ENCODE measurements at places on chromosomes 6 and 20. TPM values are rescaled to one million over a fixed set of nuclear protein-coding genes. Genes with fewer than 3 reads are reported as not detected.

Gene RTEL1
- total RNA-seq: 30.2 TPM

DNA sequence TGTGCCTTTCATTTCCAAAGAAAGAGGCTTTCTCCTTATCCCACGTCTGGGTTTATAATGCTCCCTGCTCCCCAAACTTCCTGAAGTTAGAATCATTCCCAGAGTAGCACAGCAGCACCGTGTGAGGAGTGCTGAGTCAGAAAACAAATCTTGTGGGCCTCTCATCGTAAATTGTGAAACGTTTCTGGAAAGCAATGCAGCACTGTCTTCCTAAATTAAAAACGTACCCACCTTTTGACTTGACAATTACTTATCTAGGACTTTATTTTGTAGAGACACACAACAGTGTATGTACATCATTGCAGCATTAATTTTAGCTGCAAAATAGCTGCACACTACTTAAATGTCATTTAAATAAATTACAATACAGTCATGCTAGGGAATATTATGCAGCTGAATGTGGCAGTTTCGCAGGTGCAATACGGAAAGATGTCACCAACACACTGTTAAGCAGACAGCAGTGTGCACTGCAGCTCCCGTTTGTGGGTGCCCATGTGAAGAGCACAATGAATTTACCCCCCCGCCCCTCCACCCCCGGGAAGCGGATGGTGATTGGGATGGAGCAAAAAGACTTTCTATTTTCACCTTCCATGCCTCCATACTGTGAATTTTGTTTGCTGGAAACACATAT is 30.8 kb downstream of the RRBP1 start:
- no peak for DNase-seq

Gene ISM1
- total RNA-seq: 0.95 TPM

Gene CST4
- 3.7 TPM for total RNA-seq

DNA sequence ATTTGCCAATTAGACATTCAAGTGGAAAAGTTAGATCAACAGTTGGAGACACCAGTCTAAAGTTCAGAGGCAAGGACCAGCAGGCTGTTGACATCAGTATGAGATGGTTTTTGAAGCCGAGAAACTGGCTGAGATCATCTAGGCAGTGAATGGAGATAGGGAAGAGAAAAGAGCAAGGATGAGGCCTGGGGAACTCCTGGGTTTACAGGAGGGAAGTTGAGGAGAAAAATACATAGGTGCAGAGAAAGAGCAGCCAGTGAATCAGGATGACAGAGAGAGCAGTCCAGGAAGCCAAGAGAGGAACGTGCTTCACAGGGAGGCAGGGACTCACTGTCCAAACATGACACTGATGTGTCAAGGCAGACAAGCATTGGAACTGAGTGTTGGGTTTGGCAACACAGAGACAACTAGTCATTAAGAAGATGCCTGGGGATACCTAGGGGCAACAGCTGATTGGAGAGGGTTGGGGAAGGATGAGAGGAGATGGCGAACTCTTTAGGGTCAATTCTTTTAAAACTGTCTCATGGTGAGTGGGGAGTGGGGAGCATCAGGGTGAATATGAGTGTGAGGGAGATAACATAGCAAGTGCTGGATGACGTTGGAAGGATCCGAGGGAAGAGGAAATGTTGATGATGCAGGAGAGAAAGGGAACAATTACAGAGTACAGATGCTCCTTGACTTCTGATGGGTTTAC is 13.2 kb upstream of the SALL4 start:
- no peak for DNase-seq

Gene PHACTR1
- 14.6 TPM for total RNA-seq

Gene COL10A1
- total RNA-seq: 0.09 TPM

DNA sequence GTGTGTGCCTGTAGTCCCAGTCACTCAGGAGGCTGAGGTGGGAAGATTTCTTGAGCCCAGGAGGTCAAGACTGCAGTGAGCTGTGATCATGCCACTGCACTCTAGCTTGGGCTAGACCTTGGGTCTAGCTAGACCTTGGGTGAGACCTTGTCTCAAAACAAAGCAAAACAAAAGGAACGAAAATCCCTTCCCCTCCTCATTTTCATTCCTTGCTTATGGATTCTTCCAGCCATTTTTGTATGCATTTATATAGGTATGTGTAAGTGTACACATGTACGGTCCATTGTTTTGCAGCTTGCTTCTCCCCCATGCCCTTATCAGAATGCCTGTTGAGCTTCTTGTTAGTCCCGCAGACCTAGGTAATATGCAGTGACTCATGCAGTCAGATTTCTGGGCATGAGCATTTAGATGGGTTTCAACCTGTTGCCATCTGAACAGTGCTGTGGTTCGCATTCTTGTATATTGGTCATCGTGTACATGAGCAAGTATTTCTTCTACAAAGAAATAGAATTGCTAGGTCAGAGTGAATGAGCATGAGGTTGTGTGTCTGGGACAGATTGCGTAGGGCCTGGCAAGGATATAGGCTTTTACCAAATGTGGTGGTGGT is 73.2 kb downstream of the ATRN start:
- DNase-seq: no peak

DNA sequence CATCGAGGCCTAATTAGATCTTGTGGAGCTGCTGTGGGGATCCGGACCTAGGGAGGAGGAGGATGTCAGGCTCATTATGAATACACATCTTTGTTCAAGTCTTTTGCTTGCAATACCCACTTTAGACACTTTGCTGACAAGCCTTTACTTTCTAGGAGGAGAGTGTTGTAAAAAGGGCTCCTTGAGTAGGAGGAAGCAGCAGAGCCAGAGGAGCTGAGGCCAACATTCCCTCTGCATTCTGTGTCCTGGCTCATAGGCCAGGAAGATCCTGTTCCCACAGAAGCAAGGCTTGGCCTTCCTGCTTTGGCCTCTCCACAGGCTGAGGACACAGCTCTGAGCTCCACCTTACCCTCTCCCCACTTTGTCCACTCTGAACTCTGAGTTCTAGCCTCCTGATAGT is 67.1 kb downstream of the TPD52L1 start:
- DNase-seq: no peak

Gene MANEA
- 14.6 TPM for total RNA-seq

- DNase-seq: no peak
Observed at GRCh38 chr6:79946272-79947190, 822 bp downstream of the ELOVL4 start.

Gene HLA-DPA1
- total RNA-seq: 185 TPM

DNA sequence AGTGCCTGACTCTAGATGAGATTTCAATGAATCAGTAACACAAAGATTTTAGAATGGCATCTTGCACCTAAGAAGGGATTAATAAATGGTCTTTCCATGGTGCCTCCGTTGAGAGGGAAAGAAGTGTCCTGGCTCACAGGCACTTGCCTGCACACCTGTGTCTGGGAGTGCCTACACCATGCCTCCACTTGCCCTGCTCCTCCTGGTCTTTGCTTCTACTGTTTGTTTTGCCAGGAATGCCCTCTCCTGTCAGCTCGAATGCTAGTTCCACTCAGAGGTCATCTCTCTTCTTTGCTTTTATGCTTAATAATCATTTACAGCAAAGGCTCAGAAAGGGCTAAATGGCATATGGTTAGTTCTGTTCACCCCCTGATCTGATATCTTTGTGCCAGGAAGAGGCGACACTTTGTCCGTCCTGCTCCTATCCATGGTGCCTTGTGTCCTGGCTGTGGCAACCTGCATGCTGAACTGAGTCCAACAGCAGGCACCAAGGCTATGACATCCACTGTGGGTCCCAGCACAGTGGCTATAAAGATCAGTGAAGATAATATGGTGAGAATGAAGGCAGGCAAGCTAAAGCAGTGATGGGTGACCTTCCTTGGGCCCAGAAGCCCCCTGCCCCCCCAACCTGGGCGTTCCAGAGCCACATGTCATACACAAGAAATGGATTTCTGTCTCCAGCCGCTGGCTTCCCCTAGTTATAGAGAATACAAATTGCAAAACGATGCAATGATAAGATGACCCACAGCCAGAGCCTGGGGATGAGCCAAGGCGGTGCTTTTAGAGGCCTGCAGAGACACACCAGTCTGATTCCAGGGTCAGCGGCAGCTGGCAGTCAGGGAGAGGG is 1.4 kb downstream of the C6orf132 start:
- DNase-seq: no peak

- DNase-seq: no peak
Observed at GRCh38 chr6:143675946-143676345, 1.8 kb upstream of the PHACTR2 start.

Gene RAB44
- 0.75 TPM for total RNA-seq

GRCh38 chr6:45665859-45666258 is 288.1 kb upstream of the SUPT3H start:
- DNase-seq: no peak

GRCh38 chr6:169254456-169255316 is 1.0 kb upstream of the THBS2 start:
- DNase-seq: no peak

Measured in mucosa of gallbladder (tissue), 1 donor.